ENCODE measurements at places on chromosomes 7 and 10. TPM values are rescaled to one million over a fixed set of nuclear protein-coding genes. Genes with fewer than 3 reads are reported as not detected.

ANKRD61 gene
- total RNA-seq: 0.72 TPM

AKR1C4 gene
- total RNA-seq: not detected

TMEM236 gene
- total RNA-seq: 0.17 TPM

GHRHR gene
- not detected for total RNA-seq

DNA sequence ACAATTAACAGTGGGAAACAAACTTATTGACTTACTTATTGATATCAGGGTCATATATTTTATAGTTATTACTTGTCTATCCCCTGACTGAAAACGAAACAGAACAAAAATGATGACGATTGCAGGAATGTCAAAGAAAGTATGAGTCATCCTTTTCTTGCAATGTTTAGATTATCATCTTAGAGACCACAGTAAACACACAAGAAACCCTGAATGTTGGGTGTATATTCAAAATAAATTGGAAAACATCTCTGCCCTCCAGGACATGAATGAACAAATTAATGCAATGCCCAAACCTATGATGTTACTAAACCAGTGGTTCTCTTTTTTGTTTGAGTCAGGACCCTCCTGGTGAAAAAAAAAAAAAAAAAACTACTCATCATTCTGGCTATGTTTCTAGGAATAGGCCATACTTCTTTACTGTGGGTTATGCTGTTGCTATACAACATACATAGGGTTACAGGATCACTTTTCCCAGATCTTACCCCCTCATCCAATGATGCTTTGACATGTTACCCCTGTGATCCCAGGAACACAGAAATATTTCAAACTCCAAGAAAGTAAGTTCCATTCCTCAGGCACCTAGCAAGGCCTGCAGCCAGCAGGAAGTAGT lies 623.4 kb upstream of the IGFBP3 start:
- peak; percentile 58 for DNase-seq

GRCh38 chr7:36057323-36057722 lies 95.7 kb upstream of the EEPD1 start:
- no peak for DNase-seq

DNA sequence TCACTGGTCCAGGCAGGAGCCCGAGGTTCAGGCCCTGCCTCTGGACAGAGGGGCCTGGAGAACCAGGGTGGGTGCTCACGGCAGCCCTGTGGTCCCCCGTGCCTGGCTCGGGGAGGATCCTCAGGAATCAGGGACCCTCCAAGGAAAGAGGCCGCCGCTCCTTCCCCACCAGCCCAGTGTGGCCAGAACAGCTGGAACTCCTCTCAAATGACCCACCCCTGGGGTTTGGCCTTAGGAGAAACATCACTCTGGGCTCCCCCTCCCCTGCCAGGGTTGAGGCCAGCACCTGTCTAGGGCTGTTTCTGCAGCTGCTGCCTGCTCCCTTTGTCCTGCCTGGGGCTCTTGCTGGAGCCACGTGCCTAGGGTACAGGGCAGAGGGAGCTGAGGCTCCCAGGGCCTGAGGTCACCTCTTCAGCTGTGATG lies 161.0 kb downstream of the RNF216 start:
- no peak for DNase-seq

GRCh38 chr10:76885816-76886215 lies 751.8 kb downstream of the KCNMA1 start:
- no peak for DNase-seq

DNA sequence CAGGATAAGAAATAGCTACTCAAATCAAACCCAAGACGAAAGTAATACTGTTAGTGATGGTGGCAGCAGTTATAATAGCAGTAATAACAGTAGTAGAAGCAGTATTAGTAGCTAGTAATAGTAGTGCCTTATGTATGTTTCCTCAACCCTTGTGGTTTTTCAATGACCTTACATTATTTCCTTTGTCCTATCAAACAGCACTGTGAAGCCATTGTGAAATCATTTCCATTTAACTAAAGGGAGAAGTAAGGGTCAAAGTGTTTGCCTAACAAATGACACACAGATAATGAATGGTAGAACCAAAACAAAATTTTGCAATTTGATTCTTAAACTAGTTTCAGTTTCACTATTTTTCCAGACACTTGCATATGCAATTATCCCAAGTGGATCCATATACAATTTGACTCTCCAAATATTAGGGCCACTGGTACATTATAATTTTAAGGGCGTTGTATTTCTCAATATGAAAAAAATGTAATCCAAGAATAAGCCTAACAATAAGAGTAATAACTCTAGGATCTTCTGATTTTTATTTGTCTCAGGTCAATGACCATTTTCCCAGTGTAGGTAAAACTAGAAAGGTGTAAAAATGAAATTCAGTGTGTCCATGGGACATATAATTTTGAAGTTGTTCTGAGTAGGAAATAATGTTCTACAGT lies 33.7 kb upstream of the TMEM26 start:
- no peak for DNase-seq
